ENCODE measurements at places on chromosomes 5 and 9.

DNA sequence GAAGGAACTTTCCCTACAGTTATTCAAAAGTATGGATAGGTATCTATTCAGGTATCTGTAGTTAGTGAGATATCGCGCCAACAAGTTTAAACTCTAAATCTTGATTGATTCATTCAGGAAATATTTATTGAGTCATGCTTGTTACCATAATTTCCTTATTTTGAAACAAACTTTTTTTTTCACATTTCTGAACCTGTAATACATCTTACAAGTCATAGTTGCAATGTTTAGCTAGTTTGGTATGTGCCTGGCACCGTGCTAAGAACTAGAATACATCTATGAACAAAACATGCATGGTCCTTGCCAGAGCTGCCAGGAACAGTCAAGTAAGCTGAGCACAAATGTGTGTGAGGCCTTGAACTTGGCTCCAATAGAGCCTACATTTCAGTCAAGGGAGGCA, 226.4 kb downstream of the PCSK5 start:
- DNase-seq: no peak

DNA sequence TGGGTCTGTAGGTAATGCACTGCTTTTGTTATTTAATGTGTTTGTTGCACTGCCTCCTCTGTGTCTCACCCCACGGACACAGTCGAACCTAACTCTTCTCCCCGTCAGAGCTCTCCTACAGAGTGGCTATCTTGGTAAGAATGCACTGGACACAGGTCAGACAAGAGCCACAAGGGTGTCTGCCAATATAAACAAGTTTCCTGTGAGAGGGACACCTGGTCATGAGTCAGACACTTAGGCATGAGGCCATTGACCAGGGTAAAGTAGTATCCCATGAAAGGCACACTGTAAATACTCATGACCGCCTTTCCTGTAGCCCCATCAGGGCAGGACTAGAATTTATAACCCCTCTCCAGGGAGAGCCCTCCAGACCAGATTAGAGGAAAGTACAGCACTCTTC, 115.5 kb downstream of the SLC12A2 start:
- no peak for DNase-seq

GRCh38 chr5:73288803-73289720, 116.1 kb downstream of the TMEM174 start:
- no peak for DNase-seq

- DNase-seq: no peak
These were observed 143.7 kb upstream of the TNC start for GRCh38 chr9:115261656-115262081.

GRCh38 chr5:180323941-180324600, 29.1 kb downstream of the GFPT2 start:
- DNase-seq: no peak

DNA sequence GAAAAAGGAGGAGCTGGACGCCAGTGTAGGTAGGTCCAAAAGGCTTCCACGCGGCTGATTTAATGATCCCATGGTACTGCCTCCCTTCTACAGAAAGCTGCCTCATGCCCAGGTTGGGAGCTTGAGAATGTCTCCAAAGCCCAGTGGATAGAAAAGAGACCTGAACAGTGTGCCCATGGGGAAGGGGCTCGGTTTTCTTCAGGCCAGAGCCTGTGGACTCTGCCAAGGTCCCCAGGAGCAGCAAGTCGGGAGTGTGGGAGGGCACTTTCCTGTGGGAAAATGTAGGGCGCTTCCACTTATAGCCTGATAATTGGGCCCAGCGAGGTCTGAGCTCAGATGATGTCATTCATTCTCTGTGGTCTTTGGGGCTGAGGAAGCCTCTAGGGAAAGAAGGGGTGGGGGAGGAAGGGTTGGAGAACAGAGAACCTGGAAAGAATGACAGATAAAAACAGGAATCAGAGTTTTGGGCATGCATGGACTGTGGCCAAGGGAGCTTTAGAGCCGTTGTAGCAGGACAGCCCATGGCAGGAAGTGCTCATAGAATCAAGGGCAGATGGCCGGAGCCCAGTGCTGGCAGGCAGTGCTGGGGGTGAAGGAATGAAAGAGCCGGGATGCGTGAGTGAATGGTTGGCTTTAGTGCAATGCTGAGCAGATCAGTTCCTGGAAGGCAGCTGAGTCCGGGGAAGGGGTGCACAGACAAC, 42.5 kb upstream of the SH3PXD2B start:
- DNase-seq: no peak

GRCh38 chr5:156479849-156480248, 152.9 kb downstream of the SGCD start:
- DNase-seq: no peak

- DNase-seq: no peak
These were observed 48.5 kb upstream of the GHR start for GRCh38 chr5:42374679-42375273.

- DNase-seq: no peak
These were observed 181.3 kb upstream of the IL12B start for GRCh38 chr5:159511570-159511969.

DNA sequence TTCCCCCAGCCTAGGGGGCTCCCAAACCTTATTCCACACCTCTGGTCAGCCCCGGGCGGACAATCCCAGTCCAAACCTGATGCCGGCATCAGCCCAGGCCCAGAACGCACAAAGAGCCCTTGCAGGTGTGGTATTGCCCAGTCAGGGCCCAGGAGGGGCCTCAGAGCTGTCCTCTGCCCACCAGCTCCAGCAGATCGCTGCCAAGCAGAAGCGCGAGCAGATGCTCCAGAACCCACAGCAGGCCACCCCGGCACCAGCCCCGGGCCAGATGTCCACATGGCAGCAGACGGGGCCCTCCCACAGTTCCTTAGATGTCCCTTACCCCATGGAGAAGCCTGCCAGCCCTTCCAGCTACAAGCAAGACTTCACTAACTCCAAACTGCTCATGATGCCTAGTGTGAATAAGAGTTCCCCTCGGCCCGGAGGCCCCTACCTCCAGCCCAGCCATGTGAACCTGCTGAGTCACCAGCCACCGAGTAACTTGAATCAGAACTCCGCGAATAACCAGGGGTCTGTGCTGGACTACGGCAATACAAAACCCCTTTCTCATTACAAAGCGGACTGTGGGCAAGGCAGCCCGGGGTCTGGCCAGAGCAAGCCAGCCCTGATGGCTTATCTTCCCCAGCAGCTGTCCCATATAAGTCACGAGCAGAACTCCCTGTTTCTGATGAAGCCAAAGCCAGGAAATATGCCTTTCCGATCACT, 27.6 kb upstream of the LTC4S start:
- DNase-seq: no peak

DNA sequence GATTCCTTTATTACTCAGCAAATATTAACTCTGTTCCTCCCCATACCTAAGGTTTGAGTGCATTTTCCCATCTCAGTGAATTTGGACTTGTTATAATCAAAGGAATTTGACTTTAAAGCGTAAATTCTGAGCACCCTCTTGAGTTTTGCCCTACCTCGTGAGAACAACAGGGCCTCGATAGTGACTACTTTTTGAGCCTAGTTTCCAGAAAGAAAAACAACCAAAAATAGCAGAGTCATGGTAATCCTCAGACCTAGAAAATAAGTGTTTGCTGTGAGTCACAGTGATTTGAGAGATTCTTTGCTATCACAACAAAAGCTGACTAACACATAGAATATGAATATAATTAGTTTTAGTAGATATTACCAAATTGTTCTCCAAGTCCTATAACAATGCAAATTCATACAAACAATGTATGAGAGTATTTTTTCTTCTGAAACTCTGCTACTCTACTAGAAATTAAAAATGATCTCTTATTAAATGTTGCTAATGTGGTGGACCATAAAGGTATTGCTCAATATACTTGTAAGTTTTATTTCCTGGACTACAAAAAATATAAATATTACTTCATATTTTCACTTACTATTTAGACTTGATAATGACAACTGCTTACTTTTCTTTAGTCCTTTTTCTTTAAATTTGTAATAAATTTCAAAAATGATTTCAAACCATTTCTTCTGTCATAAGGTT, 759.7 kb downstream of the BRINP1 start:
- no peak for DNase-seq

DNA sequence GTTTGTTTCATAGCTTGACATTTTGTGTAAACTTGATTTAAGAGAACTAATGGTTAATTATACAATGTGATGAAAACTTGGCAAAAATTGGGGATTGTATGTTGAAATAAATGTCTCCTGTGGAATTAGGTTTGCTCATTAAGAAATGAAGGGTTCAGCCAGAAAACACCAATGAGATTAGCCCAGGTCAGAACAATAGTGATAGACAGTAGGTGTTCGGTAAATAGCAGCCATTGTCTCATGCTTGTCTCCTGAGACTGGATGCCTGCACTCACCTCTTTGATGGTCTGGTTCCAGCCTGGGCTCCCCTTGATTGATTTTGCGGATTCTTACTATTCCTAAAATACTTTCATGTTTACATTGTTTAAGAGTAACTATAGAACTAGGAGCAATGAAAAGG, 135.5 kb downstream of the FBN2 start:
- DNase-seq: no peak

GRCh38 chr9:83511051-83511450, 27.1 kb downstream of the FRMD3 start:
- no peak for DNase-seq

DNA sequence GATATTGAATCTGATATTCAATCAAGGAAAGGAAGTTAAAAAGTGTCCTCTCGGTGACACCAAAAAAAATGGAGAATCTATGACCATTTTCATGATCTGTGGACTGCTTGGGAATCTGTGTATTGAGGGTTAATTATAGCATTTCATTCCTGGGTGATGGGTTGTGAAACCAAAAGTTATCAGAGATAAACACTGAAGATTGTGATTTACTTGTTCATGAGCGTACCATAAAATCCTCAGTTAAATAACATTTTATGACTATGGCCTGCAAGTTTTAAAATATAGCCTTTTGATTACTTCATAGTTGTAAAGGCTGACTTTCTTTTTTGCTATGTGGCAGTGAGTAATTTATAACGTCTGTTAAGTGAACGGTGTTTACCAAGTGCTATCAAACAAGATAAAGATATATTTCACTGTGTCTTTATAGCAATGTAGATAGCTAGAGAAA, 267.9 kb upstream of the SEMA6A start:
- no peak for DNase-seq

DNA sequence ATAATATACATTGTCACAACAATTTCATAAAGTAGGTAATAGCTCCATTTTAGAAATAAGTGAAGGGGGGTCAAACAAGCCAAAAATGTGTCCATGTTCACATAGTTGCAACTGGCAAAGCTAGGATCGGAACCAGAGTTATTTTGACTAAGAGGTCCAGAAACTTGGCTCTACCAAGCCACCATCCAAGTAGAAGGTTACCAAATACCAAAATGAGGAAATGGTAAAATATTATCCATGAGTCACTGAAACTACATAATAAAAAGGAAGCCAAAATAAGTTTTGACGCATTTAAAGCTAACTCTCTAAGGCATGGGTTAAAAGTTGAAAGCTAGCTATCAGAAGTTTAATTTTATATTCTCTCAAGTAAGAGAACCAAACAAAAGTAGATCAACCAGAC, 886.9 kb upstream of the DMAC1 start:
- DNase-seq: no peak

DNA sequence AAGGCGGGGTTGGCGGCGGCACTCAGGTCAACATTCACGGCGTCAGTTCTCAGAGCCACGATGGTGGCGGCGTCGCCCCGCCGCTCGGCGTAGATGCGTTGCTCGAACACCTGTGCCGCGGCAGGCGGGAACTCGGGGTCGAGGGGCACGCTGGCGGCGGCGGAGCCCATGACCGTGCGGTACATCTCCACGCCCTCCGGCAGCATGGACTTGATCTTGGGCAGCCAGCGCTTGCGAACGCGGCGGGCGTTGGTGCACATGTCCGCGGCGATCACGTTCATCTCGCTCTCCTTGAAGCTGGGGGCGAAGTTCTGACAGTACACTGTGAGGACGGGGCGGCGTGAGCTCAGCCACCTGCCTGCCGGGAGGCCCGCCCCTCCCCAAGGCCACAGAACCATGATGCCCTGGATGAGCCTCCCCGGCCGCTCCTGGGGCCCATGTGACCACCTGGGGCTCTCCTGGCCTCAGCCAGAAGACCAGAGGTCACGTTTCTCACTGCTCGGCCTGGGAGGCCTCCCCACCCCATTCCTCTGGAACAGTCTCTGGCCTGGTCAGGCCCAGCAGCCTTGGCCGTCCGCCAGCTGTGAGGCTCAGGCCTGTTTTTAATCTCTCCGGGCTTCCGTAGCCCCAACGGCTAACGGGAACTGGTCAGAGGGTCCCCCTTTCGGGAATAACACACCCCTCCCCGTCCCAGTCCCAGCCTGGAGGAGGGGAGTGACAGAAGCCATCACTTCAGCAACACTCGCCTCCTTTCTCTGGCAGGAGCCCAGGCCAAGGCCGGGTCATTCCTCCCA, 50.7 kb upstream of the UBAC1 start:
- no peak for DNase-seq

DNA sequence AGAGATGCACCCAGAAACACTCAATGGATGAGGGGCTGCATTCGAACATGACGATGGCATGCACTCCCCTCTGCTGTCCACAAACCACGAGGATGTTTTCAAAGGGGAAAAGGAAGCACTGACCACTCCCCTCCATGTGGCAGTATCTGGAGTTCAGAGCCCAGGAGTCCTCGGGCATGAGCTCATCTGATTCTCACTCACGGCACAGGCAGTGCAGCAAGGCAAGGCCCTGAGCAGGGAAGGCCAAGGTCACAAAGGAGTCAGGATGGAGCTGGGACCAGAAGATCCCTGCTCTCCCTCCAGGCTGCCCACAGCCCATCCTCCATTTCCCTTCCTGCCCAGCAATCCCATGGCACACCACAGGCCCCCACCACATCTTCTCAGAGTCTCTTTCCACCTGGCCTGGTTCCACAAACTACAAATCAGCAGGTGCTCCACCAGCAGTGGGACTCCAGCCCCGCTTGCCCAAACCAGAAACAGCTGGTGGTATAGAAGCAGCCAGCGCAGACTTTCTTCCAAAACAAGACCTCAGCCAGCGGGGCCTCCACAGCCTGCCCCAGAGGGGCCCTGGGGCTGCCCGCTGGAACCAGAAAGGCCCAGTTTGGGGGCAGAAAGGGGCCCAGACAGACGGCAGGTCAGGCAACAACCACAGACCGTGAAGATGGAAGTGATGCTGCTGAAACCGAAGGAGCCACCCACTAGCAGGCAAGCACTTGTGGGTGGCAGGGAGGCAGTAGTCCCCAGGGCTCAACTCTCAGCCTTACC, 12.2 kb downstream of the TNIP1 start:
- DNase-seq: no peak

GRCh38 chr5:177409043-177409801, at the start of gene F12:
TSS of gene F12 (minus strand) at chr5:177409564. CDS start at chr5:177409527, 37 bp downstream.
- no peak for DNase-seq

- DNase-seq: no peak
These were observed 79.5 kb downstream of the RFX3 start for GRCh38 chr9:3446313-3446712.

GRCh38 chr5:57338068-57338867, 144.3 kb downstream of the ACTBL2 start:
- no peak for DNase-seq

Data from activated CD4-positive, CD25-positive, alpha-beta regulatory T cell treated with anti-CD3 and anti-CD28 coated beads, Interleukin-2, amount 50 U/mL, for 16 hours (primary cell).